ENCODE measurements at places on chromosomes 1 and 21.

- DNase-seq = no peak
Observed at GRCh38 chr1:193553564-193553963, 367.2 kb upstream of the B3GALT2 start.

- no peak for DNase-seq
Observed at GRCh38 chr1:78101514-78101913, 55.7 kb downstream of the GIPC2 start.

DNA sequence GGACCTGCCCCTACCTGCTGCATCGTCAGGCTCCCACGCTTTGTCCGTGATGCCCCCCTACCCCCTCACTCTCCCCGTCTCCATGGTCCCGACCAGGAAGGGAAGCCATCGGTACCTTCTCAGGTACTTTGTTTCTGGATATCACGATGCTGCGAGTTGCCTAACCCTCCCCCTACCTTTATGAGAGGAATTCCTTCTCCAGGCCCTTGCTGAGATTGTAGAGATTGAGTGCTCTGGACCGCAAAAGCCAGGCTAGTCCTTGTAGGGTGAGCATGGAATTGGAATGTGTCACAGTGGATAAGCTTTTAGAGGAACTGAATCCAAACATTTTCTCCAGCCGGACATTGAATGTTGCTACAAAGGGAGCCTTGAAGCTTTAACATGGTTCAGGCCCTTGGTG, 8.9 kb downstream of the SPATA46 start:
- peak; percentile 6 for DNase-seq

- no peak for DNase-seq
Observed at GRCh38 chr1:149903836-149904491, 4.6 kb downstream of the BOLA1 start.

- no peak for DNase-seq
Observed at GRCh38 chr1:17627239-17628052, 87.9 kb downstream of the ARHGEF10L start.

GRCh38 chr1:181284978-181285377, 196.5 kb downstream of the IER5 start:
- no peak for DNase-seq

- DNase-seq = no peak
Observed at GRCh38 chr1:192104852-192105251, 53.4 kb upstream of the RGS18 start.

DNA sequence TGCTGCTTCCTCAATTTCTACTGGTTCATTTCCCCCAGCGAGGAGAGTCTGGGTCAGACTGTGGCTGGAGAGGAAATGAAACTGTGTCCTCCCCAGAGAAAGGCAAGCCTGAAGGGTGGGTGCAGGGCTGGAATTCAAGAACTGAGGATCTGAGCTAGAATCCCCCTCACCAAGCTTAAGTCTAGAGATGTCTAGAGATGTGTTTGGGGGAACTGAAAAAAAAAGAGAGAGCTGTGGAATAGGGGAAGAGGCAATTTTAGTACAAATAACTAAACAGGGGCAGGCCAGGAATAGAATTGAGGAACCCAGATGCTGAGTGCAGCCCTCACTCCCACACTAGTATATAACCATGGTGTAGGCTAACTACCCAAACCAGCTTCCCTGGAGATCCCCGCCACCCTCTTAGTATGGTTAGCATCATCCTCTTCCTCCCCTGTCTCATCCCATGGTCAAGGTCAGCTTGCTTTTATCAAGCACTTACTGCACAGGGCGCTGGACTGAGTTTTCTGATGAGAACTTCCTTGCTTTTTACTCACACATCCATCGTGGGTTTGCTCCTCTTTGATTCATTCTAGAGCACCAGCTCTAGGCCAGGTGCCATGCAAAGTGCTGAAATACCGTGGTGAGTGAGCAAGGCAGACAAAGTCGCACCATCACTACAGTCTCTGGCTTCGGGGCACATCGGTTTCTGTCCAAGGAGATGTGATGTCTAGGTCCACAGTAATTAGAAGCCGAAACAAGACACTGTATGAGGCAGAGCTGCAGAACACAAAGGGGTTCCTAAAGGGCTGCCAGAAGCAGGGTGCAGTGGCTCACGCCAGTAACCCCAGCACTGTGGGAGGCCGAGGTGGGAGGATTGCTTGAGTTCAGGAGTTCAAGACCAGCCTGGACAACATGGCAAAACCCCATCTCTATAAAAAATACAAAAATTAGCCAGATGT, 112.9 kb upstream of the IPO9 start:
- no peak for DNase-seq

All from right forelimb (tissue), 1 donor.